NCI-H1092 (cell line): ENCODE measurements at places on chromosomes 5 and 9.

- no peak for DNase-seq
Measured at GRCh38 chr5:100855295-100855694, 47.8 kb downstream of the ST8SIA4 start.

GRCh38 chr5:110753600-110753999 is 14.8 kb downstream of the SLC25A46 start:
- DNase-seq = no peak

DNA sequence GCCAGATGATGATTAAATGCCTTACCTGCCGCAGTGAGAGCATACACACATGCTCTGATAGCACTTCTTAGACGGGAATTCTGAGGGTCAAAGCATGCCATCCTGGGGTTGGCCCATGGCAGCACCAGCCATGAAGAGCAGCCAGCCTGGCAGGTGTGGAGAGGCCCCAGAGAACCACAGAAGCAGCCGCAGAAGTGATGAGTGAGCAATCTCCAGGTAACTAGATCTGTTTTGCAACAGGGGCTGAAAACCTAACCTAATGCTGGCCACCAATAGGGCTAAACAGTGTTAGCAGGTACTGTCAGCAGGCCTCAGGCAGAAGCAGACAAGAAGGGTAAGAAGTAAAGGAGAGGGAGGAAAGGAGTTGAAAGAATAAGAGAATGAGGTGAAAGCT is 33.5 kb upstream of the HOMER1 start:
- DNase-seq = no peak

DNA sequence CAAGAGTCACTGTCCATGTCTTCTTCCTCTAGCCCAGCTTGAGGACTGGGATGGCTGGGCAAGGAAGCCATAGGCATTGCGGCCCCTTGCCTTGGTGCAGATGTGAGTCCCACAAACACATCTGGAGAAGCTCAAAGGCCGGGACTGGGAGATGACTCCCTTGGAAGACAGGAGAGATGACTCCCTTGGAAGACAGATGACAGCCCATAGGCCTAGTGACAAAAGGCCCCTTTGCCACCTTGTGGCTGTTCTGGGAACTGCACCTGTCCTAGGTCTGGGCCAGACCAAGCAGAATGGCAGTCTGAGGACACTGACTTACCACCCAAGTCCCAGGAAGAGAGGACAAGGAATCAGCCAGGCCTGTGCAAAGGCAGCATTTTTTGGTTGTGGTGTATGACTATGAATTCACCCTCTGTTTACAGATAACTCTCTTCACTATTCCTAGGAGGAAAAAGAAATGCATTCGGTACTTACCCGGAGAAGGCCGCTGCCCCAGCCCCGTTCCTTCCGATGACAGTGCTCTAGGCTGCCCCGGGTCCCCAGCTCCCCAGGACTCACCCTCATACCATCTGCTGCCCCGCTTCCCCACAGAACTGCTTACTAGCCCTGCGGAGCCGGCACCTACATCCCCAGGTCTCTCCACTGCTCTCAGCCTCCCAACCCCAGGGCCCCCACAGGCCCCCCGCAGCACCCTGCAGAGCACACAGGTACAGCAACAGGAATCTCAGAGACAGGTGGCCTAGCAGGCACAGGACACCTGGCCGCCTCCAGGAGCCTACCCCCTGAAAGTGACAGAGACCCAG is 30.8 kb downstream of the SKP1 start:
- DNase-seq = peak; percentile 3

- no peak for DNase-seq
Measured at GRCh38 chr9:99962680-99963261, 56.3 kb downstream of the STX17 start.

GRCh38 chr5:133744960-133745308 is 132.6 kb upstream of the FSTL4 start:
- DNase-seq = no peak

- DNase-seq = no peak
Measured at GRCh38 chr5:89299998-89300397, 417.0 kb upstream of the MEF2C start.

- DNase-seq = peak; percentile 34
Measured at GRCh38 chr9:33151007-33151557, 16.1 kb downstream of the B4GALT1 start.

DNA sequence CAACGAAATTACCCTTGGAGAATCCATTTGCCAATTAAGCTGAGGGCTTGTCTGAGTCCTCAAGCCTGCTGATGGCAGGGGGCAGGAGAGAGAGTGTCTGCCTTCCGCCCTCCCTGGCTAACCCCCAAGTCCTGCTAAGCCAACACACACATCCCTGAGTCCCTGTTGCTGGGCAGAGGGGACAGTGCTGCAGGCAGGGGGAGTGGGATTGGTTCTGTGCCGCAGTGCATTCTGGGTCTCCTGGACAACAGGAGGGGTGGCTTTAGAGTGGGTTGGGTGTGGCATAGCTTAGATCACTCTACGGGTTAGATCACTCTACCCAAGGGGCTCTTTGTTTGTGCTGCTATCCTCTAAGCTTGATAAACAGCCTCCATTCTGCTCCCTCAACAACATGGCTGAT is 427.7 kb downstream of the CDK5RAP2 start:
- peak; percentile 98 for DNase-seq

GRCh38 chr5:1517838-1518237 is 5.9 kb downstream of the LPCAT1 start:
- no peak for DNase-seq

- DNase-seq = no peak
Measured at GRCh38 chr5:139646111-139646510, 2.0 kb upstream of the CXXC5 start.

GRCh38 chr5:169610606-169611005 is 26.5 kb upstream of the DOCK2 start:
- DNase-seq = no peak
